ENCODE measurements at places on chromosomes 2 and 18.

GRCh38 chr2:97868986-97869721, 126.6 kb downstream of the TMEM131 start:
- no peak for DNase-seq

- no peak for DNase-seq
Measured at GRCh38 chr2:118588850-118589249, 258.6 kb downstream of the EN1 start.

DNA sequence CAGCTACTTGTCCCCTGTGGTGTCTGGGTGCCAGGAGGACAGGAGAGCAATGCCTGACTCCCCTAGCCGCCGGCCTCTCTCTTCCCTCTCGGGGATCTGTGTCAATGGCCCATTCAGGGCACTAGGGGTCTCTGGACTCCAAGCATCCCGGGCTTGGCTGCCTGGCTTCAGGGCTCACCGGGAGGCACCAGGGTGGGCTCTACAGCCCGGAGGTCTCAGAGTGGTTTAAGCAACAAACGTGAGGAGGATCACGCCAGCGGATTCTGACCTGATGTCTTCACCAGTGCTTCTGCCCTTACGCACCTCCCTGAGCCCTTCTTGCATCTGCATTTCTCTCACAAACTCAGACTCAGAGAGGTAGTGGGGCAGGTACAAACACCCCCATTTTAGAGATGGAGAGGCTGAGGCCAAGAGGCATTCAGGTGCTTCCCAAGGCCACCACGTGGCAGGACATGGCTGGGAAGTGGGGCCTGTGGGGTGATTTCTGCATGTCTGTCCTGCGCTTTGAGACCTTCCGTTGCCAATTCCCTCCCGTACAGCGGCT, 243.0 kb downstream of the CELF4 start:
- no peak for DNase-seq

DNA sequence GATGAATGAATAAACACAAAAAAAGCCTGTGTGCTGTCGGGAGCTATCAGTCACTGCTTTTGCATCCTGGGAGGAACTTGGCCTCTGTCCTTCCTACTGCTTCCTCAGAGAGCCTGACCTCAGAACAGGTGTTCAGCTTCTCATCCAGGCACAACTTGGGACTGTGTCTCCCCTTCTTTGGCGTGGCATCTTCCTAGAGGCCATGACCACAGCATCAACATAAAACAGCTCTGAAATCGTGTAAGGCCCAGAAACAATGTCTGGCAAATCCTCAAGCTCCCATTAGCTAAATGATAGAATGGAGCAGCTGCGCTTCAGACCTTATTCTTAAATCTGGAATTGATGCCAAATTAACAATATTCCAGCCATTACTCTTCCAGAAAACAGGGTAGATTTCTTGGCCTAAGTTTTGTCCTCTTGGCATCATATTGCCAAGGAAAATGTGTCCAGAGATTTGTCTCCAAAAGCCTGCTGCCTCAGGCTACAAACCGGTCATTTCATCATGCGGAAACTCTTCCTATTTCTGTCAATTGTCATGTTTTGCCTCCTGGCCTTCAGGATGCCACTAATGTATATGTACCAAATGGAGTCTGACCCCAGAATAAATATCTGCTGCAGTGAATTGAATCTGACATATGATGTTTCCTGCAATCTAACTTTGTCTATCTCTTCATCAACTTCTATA, 53.2 kb upstream of the RAB27B start:
- no peak for DNase-seq

- no peak for DNase-seq
Measured at GRCh38 chr2:98829581-98830270, 98.8 kb upstream of the MGAT4A start.

GRCh38 chr2:55802067-55802466, 108.4 kb upstream of the PNPT1 start:
- no peak for DNase-seq

Measured in NCI-H774 (cell line).